ENCODE measurements at places on chromosomes 5 and 9.

DNA sequence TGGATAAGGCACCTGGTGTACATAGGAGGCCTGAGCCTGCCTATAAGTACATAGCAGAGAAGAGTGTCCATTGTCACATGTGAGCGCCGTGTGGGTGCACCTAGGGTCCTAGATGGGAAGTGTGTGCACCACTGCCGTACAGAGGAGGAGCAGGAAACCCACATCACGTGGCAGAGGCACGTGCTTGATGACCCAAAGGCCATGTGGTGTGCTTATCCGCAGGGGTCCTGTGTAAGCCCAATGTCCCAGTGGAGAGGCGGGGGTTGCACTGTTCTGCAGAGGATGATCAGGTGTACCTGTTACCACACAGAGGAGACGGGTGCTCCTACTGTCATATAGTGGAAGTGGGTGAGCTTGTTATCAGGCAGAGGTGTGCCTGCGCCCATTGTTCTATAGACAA is 354.1 kb upstream of the IRX2 start:
- DNase-seq = no peak

DNA sequence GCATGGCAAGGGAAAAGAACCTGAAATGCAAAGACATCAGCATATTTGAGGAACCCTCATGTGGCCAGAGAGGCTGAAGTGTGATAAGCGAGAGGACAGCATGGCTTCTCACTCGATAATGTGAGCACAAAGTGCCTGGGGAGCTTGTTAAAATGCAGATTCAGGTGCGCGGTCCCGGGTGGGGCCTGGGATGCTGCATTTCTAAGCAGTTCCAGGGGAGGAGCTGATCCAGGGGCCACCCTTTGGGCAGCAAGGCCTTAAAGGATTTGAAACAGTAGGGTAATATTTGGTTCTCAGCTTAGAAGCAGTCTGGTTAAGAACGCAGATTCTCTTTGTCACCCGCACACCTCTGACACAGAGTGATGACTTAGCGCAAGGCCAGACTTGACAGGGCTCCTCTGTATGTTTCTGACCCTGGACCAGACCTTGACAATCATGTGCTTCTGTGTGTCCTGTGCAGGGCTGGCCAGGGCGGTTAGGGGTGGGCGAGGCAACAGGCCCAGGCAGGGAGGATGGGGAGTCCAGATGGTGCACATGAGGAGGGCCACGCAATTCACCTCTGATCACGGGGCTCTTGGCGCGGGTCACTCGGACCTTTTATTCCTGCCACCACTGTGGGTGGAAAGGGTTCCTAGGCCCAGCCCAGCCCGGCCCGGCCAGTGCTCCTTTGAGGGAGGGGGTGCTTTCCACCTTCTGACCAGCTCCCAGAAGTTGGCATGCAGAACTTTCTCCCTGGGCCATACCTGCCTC is 62.8 kb upstream of the TBC1D2 start:
- no peak for DNase-seq

DNA sequence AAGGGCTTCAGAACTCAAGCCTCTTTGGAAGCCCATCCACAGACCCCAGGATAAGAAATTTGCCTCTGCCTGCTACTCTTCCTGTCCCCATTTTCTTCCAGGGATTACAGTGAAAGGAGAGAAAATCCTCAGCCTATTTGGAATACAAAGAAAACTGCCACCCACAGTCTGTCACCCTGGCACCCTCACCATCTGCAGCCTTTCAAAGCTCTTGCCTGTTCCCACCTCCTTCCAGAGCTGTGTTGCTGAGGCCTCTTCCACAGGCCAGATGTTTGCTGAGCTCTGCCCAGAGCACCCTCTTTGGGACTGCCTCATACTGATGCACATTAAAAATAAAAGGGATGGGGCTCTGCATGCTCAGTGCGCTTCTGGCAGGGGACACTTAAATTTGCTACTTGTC is 35.9 kb upstream of the TAF1L start:
- no peak for DNase-seq

GRCh38 chr9:79889369-79889768 is 317.6 kb downstream of the TLE4 start:
- no peak for DNase-seq

- DNase-seq = no peak
These were observed 124.9 kb upstream of the RPS23 start for GRCh38 chr5:82403026-82403425.

DNA sequence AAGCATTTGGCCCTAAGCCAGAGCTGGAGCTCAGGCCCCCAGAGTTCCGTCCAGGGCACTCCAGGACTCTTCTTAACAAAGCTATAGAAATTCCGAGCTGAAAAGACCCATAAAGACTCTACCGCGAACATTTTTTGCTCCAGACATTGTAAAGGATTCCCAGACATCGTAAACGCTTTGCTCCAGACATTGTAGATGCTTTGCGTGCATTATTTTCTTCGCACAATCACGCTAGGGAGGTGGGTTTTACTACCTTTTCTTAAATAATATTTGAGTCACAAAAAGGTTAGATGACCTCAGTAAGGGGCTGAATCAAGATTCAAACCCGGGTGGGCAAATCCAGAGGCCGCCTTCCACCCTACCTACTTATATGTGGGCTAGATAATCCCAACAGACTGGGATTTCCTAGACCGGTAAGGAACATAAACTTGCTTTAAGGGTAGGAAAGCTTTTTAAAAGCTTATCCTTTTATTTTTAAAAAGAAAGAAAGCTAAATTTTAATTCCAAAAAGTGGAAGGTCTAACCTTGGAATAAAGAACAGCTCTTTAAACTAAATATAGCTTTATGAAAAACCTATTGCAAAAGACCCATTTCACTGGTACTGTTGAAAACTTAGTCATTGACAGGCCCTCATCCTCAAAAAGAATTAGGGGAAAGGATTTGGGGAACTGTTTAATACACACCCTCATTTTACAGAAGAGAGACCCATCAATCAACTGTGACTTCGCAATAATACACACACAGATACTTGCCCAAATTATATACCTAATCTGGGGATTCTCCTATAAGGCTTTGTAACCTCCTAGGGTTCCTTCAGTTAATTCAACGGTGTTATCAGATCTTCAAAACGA is 822 bp upstream of the TNIP1 start:
- DNase-seq = no peak

DNA sequence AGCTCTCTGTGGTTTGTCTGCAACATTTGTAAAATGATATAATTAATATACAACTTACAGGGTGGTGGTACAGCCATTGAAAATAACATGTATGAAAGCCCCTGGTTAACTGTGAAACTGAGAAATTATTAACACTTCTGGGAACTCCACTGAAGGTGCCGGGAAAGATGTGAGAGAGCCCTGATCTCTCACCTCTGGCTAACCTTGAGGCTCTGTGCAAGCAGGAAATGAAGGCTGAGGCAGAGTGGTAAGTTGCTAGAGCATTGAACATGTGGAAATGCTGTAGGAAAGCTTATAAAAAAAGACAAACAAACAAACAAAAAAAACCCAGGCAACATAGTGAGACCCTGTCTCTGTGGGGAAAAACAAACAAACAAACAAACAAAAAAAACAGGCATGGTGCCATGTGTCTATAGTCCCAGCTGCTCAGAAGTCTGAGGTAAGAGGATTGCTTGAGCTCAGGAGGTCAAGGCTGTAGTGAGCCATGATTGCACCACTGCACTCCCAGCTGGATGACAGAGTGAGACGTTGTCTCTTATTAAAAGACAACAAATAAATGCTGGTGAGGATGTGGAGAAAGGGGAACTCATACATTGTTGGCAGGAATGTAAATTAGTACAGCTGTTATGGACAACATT is 7.5 kb downstream of the CATSPER3 start:
- DNase-seq = no peak

DNA sequence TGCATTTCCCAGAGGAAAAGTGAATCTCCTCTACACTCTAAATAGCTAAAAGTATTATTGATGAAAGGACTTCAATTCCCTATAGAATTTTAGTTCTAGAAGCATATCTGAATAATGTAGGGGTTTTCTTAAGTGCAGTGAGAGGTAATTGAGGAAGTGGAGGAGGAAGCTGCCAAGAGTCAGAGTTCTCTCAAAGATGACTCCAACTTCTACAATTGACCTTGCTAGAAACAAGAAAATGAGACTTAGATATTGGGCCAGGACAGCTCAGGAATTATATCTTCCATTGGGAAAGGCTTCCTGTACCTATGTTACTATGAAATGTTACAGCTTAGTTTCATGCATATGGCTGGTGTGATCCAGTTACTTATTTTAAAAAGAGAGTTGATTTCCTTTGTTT is 10.4 kb upstream of the F2R start:
- no peak for DNase-seq

GRCh38 chr9:111890334-111890733 is 6.3 kb upstream of the UGCG start:
- DNase-seq = no peak

DNA sequence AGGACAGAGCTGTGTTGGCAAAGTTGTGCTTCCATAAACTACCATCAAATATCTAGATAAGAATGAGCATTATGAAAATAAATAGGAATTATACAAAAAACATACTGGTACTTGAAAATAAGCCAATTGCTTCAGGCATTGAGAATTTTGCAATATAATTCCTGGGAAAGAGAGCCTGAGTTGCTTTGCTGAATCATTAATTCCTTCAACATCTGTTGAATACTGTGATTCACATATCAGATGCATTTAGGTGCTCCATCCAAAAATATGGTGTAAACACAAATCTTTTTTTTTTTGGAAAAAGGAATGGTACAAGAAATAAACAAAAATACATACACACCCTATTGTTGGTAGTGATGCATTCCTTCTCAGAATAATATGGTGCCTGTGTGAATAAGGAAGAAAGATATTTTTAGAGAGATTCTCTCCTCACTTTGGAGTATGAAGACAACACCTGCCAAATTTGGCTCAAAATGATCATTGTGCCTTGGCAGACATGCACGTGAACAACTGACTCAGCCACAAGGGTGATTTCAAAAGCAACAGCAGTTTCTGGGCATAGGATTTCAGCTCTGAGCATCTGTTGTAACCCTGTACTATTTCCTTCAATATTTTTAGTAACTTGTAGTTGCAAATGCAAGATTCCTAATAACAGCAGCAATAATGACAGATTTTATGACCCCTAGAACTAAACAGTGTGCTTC is 96.7 kb downstream of the CAVIN4 start:
- DNase-seq = no peak

GRCh38 chr9:127585161-127585819 is 26.8 kb upstream of the STXBP1 start:
- DNase-seq = no peak

DNA sequence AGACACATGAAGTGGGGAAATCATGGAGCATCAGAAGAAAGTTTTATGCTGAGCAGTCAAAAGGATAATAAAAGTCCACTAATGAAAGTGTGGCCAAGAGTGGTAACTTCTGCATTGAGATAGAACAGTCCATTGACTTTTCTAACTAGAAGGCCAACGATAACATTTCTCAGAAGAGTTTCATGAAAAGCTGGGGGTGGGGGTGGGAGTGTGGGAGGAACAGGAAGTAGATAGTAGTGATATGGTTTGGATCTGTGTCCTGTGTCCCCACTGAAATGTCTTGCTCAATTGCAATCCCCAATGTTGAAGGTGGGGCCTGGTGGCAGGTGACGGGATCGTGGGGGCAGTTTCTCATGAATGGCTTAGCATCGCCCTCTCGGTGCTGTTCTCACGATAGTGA is 36.2 kb upstream of the SNAPC3 start:
- DNase-seq = no peak

DNA sequence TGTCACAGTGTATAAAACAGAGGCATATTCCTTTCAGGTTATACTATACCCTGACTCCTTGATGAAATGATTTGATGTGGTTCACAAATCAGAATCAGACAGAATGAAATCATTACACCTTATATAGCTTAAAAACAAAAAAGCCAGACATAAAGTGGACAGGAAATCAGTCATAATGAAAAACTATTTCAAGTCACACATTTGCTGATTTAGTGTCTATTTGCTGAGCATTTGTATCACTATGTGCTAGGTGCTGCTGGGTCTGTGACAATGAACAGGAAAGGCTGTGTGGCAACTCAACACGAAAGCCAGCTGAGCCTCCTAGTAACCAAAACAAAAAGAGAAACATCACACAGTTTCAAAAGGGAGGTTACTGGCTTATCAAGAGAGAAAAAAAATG is 194.0 kb downstream of the EFNA5 start:
- DNase-seq = no peak

DNA sequence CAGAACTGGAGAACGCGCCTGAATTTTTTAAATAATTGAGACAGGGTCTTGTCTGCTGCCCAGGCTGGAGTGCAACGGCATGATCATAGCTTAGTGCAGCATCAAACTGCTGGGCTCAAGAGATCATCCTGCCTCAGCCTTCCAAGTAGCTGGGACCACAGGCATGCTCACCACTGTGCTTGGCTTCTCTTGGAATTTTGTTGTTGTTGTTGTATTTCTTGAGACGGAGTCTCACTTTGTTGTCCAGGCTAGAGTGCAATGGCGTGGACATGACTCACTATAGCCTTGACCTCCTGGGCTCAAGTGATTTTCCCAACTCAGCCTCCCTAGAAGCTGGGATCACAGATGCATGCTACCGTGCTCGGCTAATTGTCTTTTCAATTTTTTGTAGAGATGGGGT is 58.4 kb upstream of the DAB2IP start:
- peak; percentile 20 for DNase-seq

DNA sequence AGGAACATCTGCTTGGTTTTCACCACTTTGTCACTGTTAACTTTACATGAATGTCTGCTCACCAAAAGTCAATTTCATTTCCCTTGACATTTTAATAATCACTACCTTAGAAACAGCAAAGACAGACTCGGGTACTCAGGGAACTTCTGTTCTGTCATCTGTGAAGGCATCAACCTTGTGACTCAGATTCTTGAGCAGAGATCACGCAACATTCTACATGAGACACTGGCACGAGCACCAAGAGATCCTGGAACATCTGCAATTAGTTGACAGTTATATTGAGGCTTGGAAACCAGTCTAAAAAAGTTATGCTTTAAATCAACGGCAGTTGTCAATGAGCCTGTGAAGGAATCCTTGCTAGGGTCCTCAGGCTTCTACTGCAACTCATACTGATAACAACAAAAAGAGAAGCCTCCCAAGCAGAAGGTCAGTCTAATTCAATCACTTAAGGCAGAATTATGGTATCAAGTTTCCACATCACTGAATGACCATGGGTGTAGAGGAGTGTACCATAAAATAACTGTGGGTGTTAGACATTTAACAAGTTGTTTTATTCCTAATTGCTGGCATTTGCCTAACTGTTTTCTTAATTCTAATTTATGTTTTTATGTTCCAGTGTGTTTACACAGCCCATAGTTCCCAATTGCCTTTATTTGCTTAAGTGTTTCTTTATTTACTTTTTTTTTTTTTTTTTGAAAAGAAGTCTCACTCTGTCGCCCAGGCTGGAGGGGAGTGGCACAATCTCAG is 3.3 kb upstream of the PBX3 start:
- no peak for DNase-seq

GRCh38 chr9:108083160-108083750 is 593.7 kb upstream of the KLF4 start:
- DNase-seq = no peak

- no peak for DNase-seq
These were observed 96.5 kb downstream of the ARHGAP26 start for GRCh38 chr5:142866563-142867275.

GRCh38 chr9:69324549-69325401 is at the start of gene ENTREP1:
ENTREP1 (plus strand) TSS chr9:69325215; CDS start chr9:69325310, 95 bp downstream.
- DNase-seq = peak; percentile 72

Measured in ovary (tissue), 10 donors.